NCI-H187 (cell line): ENCODE measurements at places on chromosomes 5 and 9.

DNA sequence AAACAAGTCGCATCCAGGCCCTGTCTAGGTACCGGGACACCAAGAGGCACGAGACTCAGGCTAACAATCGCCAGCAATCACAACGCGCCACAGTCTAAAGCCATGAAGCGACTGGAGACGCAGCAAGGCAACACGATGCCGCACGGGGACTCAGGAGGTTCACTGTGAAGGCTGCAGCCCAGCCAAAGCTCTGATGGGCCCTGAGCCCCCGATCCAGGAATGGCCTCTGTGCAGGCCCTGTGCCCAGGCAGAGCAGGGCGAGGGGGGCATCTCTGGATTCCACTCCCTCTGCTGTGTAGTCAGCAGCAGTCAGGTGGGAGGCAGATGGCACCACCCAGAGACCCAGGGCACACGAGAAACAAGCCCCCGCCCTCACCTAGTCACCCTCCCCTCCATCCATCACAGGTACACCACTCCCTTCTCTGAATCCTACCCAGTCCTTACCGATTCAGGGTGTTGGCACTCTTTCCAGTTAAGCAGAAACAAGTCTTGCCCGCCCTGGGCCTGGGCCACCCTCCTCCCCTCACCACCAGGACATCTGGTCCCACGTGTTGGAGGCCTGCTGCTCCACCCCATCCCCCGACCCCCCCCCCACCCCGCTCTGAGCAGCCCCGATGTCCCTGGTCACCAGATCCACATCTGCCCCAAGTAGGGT is 1.1 kb downstream of the RALGDS start:
- DNase-seq: no peak

DNA sequence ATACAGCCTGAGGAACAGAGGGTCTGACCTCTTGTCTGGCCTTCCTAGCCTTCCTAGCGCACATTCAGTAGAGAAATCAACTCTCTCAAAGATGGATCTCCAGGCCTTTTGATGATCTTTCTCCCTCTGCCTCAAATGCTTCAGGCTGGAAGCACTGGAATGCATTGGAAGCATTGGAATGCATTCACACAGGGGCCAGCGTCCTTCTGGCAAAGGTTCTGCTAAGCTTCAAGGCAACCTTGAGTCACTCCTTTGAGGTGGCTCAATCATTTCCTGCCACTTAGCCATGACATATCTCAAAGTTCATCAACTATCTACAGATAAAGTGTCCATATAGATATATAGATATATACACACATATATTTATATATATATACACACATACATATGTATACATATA is 42.9 kb downstream of the OR2K2 start:
- DNase-seq: no peak

GRCh38 chr9:72485821-72486593 is 35.4 kb upstream of the TMC1 start:
- DNase-seq: no peak

- DNase-seq: no peak
Measured at GRCh38 chr5:124906339-124907097, 160.1 kb upstream of the ZNF608 start.

- DNase-seq: peak; percentile 30
Measured at GRCh38 chr5:138874771-138875551, at the start of gene LRRTM2. Gene LRRTM2, minus strand, starts transcription at chr5:138875335. Its CDS starts 424 bp downstream, at chr5:138874911.

GRCh38 chr5:129963359-129963758 is 59.1 kb downstream of the CHSY3 start:
- DNase-seq: no peak

DNA sequence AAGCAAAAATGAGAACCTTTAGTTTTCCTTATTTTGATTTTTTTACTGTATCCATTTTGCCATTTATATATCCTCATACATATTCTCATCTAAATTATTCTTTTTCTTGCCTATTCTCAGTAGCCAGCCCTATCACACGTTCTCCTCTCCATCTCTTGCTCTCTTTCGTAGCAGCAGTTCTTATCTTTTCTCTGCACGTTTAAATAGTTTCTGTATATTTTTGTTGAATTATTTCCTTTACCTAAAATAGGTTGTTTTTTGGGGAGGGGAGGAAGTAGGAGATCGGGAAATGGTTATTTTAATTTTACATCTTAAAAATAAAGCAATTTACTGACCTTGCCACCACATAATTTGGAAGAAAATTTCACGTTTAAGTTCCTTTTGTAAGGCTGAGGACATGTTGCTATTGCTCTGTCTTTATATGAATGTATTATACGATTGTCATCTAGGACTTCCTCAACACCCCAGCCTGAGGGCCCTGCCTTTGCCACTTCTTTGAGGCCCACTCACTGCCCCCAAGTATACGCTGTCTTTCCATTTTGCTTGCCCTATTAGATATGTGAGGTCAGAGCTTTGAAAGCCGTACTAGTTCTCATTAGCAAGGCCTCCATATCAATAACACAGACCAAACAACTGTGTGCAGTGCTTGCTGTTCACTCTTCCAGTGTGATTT is 140.3 kb downstream of the GNAQ start:
- no peak for DNase-seq

DNA sequence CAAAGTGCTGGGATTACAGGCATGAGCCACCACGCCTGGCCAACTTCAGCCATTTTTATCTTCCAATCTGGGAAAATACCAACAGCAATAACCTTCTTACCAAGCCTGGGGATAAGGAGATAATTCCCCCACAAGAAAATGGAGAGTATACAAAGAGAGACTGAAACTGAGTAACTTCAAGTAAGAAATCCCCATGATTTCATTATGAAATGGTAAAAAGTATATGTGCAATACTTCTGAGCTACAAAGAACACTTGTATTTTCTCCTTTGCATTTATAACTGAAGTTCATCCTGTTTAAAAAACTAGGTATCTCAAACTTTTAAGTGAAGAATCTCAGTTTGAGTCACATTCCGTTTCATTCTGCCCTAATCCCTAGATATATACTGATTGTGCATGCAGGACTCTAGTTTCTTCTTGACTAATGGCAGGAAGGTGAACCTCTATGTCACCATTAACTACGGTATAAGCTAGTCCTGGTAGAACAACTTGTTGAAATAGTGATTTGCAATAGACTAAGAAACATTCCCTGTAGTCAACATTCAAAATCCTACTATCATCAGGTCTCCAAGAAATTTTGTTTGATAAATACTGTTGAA is 2071.4 kb downstream of the MAT2B start:
- no peak for DNase-seq

DNA sequence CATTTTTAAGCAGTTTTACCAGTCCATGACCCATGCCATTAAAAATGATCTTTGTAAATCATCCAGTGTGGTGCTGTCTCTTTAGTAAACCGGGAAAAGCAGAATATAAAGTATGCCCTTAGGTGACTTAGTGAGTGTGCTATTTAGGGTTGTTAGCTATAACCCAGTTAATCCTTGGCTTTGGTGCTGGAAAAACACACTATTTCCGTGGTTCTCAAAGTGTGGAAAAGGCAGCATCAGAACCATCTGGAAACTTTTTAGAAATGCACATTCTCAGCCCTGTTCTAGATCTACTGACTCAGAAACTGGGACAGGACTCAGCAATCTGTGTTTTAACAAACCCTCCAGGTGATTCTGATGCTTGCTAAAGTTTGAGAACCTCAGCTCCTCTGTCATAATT is 123.6 kb upstream of the ZNF608 start:
- DNase-seq: no peak

DNA sequence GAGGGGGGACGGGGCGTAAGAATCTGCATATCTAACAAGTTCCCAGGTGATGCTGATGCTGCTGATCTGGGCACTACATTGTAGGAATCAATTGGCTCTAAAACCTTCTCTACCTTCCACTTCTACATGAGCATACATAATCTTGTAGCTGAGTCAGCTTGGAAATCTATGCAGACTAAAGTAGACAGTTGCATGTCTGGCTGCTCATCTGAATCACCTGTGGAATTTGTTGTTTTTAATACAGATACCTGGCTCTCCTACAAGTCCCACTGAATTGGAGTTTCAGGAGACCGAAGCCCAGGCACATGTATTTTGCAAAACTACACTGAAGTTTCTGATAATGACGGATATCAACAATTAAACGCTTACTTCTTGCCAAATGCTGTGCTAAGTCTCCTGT is 113.6 kb downstream of the STK32A start:
- no peak for DNase-seq

- DNase-seq: no peak
Measured at GRCh38 chr9:124022201-124023121, 10.9 kb downstream of the LHX2 start.

DNA sequence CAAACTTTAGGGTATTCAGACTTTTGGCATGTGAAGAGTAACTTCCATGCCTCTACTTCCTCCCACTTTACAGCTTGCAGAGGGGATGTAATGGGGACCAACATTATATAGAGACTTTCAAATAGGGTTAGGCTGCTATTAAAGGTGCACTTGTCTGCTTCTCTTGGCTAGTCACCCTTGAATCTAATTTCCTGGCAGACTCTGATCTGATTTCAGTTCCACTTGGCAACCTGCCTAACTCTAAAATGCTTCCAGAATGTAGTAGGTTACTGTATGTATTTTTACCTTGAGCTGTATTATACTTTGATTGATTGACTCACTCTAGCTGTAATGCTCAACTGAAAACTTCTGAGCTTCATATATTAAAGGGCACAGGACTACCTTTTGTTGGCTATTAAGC is 693.4 kb downstream of the KCTD16 start:
- no peak for DNase-seq

DNA sequence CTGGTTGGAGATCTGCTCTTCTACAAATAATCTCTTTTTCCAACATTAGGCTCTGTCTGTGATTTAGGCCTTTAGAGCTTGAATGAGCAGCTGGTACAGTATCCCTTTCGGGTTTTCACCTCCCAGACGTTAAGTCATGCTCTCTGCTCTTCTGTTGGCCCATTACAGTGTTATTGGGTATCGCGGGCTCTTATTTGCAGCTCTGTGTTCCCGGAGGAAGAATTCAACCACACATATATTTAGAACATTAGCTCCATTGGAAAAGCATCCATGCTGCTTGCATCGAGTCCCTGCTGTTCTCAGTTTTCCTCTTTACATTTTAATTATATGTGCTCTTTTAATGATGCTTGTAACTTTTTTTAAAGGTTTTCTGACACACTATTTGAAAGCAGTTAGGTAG is 278.0 kb upstream of the ADCY2 start:
- no peak for DNase-seq

DNA sequence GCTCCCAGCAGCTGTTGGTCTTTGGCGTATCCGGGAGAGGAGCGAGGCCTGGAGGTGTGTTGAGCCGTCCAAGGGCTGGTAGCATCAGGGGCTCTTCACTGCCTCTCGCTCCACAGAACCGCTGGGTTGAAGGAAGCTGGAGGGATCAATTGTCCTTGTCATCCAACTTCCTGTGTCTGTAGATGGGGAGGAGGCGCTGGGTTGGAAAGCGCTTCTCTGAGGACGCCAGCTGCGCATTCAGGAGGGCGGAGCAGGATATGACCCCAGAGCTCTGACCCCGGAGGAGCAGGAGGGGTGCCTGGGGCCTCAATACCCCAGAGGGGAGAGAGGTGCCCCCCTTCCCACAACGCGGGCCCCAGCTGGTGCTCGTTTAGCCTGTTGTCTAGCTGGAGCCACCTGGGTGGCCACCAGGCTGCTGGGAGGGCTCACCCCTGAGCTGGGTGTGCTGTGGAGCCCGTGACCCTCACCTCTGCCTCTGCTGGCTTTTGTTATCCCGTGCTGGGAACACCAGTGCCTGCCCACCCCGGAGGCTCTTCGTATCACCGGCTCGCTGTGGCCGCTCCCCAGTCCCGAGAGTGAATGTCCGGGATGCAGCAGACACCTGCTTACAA is 2.0 kb upstream of the DBH start:
- peak; percentile 11 for DNase-seq

DNA sequence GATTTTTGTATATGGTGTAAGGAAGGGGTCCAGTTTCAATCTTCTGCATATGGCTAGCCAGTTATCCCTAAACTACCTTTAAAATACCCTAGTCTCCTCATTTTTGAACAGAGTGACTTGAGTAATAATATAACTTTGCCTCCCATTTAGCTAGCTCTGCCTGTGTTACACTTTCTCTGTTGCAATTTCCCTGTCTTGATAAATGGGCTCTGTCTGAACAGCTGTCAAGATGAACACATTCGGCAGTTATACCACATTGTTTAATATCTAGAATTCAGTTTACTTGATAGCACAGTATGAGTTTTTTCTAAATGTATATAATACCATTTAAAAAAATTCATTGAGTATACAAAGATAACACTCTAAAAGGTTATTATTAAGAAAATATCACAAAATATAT is 562.9 kb upstream of the FTMT start:
- no peak for DNase-seq

GRCh38 chr9:89204801-89205200 is 26.2 kb upstream of the SHC3 start:
- no peak for DNase-seq

- peak; percentile 80 for DNase-seq
Measured at GRCh38 chr5:52491071-52491787, 296.5 kb upstream of the ITGA1 start.

GRCh38 chr5:87389296-87390034 is 23.3 kb downstream of the CCNH start:
- DNase-seq: no peak

GRCh38 chr5:148776780-148777179 is 49.6 kb upstream of the ADRB2 start:
- DNase-seq: no peak

GRCh38 chr5:89560696-89561095 is 677.7 kb upstream of the MEF2C start:
- DNase-seq: no peak

- no peak for DNase-seq
Measured at GRCh38 chr5:65811885-65812284, 89.9 kb downstream of the NLN start.

DNA sequence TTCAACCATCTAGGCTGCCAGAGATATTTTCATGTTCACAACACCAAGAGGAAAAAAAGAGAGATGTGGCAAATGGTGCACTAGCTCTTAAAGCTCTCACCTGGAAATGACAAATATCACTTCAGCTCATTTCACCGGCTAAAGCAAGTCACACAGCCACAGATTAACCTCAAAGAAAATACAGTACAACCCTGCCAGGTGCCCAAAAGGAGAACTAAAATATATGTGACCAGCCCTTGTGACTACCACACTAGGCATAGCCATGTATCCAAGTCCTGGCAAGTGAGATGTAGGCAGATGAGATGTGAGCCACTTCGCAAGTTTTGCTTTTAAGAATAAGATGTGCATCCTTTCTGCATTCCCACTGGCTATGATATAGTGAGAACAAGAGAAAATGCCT is 41.4 kb downstream of the AGTPBP1 start:
- no peak for DNase-seq

GRCh38 chr9:124475868-124476690 is 25.8 kb downstream of the ADGRD2 start:
- DNase-seq: no peak

- no peak for DNase-seq
Measured at GRCh38 chr5:95846554-95847260, 24.2 kb upstream of the GLRX start.
